ENCODE measurements at places on chromosomes 2 and 18. TPM values are rescaled to one million over a fixed set of nuclear protein-coding genes. Genes with fewer than 3 reads are reported as not detected.

The FBXO11 gene
- total RNA-seq: 57.6 TPM

The RBKS gene
- 1.4 TPM for total RNA-seq

The TRPM8 gene
- not detected for total RNA-seq

The ABCG8 gene
- total RNA-seq: not detected

The TOGARAM2 gene
- total RNA-seq: 0.11 TPM

The CNTNAP5 gene
- total RNA-seq: not detected

The STARD7 gene
- 119 TPM for total RNA-seq

The POMC gene
- 1.1 TPM for total RNA-seq

The PARD3B gene
- 13.7 TPM for total RNA-seq

The FMNL2 gene
- total RNA-seq: 35.4 TPM

The PREPL gene
- 64.0 TPM for total RNA-seq

The VIT gene
- total RNA-seq: 0.37 TPM

The FSHR gene
- not detected for total RNA-seq

The FNDC4 gene
- 15.6 TPM for total RNA-seq

The IL18R1 gene
- 0.33 TPM for total RNA-seq

The MYOM1 gene
- 0.22 TPM for total RNA-seq

The MAP3K19 gene
- total RNA-seq: not detected

The NDUFS1 gene
- 243 TPM for total RNA-seq

The ANKRD44 gene
- total RNA-seq: 34.2 TPM

The MDH1B gene
- 1.6 TPM for total RNA-seq

The GCG gene
- not detected for total RNA-seq

The NPPC gene
- 1.3 TPM for total RNA-seq

The PROKR1 gene
- total RNA-seq: not detected

The OSR1 gene
- 3.9 TPM for total RNA-seq

The KDM3A gene
- total RNA-seq: 24.9 TPM

The SLC16A14 gene
- total RNA-seq: 2.2 TPM

The DQX1 gene
- total RNA-seq: 0.11 TPM

The TMEM37 gene
- not detected for total RNA-seq

The AKAIN1 gene
- not detected for total RNA-seq

The POTEC gene
- total RNA-seq: not detected

The SIX3 gene
- total RNA-seq: under 0.01 TPM

The SLC9A4 gene
- total RNA-seq: not detected

The PREB gene
- 46.4 TPM for total RNA-seq

The IKZF2 gene
- 7.5 TPM for total RNA-seq

The MAB21L4 gene
- total RNA-seq: under 0.01 TPM

The SERPINB12 gene
- not detected for total RNA-seq

Data from uterine smooth muscle cell (primary cell).